ENCODE measurements at places on chromosomes 7 and 10.
A peak's percentile ranks its signal among the peaks of the same experiment; 100 is the strongest.

DNA sequence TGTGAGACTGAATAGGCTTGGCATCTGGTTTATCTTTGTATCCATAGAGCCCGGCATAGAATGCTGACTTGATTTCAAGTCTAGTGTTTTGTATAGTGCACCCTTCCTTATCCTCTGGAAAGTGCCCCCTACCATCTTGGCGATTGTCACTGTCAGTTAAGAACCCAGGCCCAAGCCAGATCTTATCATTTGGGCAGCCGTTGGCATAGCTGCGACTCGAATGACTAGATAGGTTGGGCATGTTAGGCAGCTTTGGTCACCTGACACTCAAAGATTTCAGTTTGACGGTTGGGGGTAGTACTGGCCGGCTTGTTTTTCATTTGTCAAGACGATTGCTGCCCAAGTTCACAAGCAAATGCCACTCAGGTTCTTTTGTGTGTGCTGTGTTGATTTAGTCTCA lies 6.6 kb downstream of the NIPSNAP2 start:
- no peak for DNase-seq

- DNase-seq = no peak
These were observed 261.8 kb upstream of the KLF6 start for GRCh38 chr10:4046712-4047354.

GRCh38 chr7:132677918-132678317 lies 101.6 kb upstream of the PLXNA4 start:
- no peak for DNase-seq

DNA sequence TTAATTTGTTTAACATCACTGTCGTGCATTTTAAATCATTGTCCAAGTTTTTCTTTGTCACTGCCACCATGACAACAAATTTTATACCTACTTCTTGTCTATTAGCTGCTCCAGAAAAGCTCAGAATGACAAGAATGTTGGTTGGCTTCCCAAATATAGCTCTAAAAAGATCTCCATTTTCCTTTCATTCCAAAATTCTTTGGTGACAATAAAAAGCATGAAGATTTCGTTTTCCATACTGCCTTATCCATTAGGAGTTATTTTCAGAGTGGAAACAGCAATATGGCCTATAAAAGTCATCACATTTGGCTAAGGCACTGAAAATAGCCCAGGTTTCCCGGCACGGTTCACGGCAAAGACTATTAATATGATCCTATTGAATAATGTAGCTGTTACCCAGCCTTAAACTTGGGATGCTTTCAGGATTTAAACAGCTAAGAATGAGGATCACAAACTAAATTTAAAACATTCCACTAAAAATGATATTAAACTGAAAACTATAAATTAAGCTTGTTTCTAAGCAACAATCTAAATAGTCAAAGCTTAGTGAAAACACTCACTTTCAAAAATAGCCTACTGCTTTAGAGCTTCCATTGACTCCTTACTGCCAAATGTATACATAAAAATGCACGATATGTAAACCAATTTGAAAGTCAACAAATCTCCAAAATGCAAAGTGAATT lies 2.7 kb downstream of the CTTNBP2 start:
- DNase-seq = no peak

- DNase-seq = no peak
These were observed 2.6 kb upstream of the PLCE1 start for GRCh38 chr10:93991114-93991513.

DNA sequence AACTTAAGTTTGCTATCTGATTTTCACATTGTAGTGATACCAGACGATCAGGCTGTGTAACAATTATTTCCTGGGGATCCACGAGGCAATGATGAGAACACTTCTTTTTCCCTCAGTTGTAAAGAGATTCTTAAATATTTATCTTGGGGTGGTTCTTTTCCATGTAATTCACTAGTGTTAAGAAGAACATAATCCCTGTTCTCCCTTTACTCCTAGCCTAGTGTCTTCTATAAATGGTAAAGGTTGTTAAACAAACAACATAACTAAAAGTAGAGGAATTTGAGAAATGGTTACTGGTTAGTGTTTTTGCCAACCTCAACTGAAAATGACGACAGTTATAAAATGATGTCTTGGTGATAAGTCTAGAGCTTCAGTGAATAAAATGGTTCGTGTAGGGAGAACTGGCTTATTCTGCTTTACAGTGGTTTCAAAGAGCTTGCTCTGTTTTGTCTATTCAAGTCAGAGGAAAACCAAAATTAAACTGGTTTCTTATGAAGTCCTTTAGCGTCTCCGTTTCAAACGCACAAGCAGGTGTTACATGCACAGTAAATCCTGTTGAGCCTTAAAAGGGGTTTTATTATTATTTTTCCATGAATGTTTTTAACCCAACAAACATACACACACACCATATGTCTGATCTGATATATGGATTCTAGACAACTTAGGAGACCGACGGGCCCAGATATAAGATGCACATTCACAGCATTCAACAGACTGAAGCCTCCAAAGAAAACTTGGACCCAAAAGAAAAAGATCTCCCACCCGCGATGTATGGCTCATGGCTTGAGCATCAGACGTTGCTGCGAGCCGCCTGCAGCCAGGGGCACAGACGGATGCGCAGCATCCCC lies 1.1 kb downstream of the TBX20 start:
- DNase-seq = no peak

- DNase-seq = no peak
These were observed 3.3 kb upstream of the MTERF1 start for GRCh38 chr7:91883676-91884362.

- no peak for DNase-seq
These were observed 16.0 kb upstream of the RHOBTB1 start for GRCh38 chr10:60960031-60960430.

DNA sequence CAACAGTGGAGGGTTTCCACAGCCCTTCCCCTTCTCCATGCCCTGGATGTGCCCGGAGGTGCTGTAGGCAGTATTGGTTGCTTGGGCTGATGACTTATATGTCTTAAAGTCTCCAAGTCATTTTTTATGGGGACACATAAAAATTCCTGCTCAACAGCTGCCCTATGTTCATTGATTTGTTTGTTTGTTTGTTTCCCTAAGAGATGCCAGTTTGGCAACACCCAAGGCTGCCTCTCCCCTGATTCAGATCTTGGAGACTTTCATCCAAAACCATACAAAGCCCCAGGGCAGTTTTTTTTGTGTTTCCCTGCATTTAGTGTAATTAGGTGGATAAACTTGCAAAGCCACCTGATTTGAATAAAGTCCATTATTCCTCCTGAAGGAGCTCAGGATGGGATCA lies 115.3 kb downstream of the PLPP4 start:
- DNase-seq = no peak

DNA sequence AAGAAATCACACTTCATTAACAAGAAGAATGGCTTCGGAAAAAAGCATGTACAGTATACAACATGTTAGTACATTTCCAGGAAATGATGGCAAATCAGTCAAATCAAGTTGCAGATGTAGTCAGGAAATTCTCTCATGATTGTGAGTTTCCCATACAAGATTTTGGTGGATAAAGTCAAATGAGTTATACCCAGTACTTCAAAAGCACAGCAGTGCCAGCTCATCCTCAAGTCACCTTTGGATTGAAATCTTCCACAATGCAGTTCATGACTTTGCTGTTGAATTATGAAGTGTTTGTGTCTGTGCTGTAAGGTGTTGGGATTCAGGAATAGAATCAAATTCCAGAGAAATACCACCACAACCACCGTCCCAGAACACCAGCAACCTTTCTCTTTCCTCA lies 301.3 kb upstream of the BMPER start:
- no peak for DNase-seq

DNA sequence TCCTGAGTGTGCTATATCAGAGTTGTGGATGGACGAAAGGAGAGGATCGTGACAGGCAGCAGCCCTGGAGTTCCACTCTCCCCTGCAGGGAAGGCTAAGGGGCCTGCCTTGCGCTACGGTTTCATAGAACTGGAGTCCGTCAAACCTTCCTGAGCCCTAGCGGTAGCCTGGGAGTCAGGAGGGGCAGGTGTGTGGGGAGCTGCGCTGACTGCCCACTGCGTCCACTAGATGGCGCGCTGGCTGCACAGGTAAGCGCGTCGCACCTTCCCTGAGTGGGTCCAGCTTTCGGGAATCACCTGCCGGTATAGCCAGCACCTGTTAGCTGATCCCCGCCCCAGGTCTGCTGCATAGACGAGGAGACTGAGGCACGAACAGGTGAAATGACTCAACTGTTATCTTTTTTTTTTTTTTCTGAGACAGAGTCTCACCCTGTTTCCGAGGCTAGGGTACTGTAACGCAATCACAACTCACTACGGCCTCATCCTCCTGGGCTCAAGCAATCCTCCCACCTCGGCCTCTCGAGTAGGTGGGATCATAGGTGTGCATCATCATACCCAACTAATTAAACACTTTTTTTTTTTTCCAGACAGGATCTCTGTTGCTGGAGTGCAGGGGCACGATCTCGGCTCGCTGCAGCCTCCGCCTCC lies 20.2 kb upstream of the BAIAP2L1 start:
- DNase-seq = peak; percentile 44

- no peak for DNase-seq
These were observed 4.3 kb downstream of the NOC3L start for GRCh38 chr10:94358480-94358879.

DNA sequence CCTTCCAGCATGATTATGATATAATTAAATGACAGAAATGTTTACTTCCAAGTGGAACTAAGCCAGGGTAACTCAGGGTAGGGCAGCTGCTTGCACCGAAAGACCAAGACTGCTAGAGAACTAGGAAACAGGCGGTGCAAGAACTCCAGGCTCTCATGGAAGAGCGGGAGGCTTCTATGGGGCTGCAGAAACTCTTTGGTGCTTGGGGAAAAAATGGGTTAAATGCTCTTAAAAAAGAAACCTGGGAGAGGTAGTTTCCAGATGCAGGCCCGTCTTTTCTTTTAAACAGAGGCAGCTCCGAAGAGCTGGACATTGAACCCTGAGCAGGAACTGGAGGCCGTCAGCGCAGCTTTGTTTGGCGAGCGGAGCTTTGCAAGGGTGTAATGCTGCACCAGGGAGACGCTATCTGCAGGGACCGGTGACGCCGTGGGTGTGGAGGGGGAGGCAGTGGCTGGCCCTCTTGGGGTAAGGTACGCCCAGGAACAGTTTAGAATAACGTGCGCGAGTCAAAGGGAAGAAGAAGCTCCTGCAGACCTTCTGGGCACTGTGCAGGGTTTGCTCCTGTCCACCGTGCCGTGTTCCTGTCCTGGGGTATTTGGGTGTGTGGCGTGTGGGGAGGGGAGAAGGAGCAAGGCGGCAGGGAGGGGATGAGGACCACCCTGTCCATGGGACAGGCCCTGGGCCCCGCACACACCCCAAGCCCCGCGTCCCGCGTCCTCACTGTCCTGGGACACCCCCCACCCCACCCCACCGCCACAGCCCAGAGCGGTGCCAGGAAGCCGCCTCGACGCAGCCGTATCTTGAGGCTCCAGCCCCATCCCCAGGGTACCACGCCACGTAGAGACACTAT lies 59.0 kb downstream of the EGFR start:
- DNase-seq = no peak

- no peak for DNase-seq
These were observed 62.2 kb downstream of the NEURL1 start for GRCh38 chr10:103555712-103556111.

- no peak for DNase-seq
These were observed 24.9 kb downstream of the SAMD9 start for GRCh38 chr7:93092757-93093370.

DNA sequence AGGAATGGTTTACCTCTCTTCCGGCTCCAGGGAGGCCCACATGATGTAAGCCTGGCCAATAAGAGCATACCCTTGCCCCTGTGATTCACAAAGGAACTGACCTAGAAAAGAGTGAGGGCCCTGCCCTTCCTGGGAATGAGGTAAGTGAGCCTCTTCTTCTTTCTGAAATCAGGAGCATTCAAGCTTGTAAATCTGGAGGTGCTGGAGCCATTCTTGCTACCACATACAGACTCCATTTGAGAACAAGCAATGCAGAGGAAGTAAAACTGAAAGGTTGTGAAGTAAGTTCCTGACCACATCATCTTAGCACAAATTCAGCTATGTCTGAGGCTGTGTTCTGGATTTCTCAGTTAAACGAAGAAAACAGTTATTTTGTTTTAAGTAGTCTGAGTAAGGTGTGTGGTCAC lies 132.2 kb downstream of the CD36 start:
- DNase-seq = peak; percentile 9

DNA sequence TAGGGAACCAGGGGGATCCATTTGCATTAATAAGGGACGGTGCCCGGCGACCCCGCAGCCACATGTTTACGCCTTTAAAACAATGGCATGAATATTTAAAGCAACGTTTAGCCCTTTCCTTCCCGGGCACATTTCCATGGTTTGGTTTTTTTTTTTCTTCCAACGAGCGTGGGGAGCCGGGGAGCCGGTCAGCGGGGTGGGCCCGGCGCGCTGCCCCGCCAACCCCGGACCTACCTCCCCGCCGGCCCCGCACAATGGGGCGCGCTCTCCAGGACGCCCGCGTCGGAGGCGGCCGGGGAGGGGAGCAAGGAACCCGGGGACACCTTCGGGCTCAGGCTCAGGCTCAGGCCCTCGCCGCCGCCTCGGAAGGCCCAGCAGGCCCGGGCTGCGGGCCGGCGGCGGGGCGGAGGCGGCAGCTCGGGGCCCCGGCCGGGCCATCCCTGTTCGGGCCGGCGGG lies 1.0 kb downstream of the SEPHS1 start:
- DNase-seq = no peak

- peak; percentile 86 for DNase-seq
These were observed 18.7 kb downstream of the TAS2R40 start for GRCh38 chr7:143240291-143241168.

- DNase-seq = no peak
These were observed 4.9 kb upstream of the CYP3A7 start for GRCh38 chr7:99739699-99740572.

DNA sequence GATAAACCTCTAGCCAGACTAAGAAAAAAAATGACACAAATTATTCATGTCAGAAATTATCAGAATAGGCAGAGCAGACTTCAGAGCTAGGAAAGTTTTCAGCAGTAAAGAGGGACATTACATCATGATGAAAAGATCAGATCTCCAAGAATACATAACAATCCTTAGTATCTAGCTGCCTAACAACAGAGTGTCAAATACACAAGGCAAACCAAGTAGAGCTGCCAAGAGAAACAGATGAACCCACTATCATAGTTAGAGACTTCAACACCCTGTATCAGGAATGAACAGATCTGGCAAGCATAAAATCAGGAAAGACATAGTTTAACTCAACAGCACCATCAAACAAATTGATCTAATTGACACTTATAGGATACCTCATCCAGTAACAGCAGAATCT lies 92.3 kb downstream of the NKX6-2 start:
- DNase-seq = no peak

GRCh38 chr10:74548676-74549075 lies 277.7 kb upstream of the KAT6B start:
- no peak for DNase-seq

- no peak for DNase-seq
These were observed 186.9 kb downstream of the CFTR start for GRCh38 chr7:117666689-117667088.

DNA sequence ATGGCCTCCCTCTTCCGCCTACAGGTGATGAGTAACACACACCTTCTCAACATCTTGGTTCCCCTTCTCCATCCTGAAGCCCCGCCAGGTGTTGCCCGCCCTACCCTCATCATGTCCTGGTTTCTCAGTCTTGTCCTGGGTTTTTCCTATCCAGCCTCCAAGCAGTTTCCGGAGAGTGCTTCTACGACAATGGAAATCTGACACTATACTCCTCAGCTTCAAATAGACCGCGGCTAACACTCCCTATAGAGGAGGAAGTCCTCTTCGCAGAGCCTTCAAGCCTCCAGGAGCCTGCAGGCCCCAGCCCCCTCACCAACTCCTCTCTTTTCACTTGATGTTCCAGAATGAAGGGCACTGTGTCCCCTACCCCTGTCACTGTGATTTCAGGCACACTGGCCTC lies 147.4 kb downstream of the PRPF18 start:
- no peak for DNase-seq
